ENCODE measurements at places on chromosomes 7 and 10.

- no peak for DNase-seq
These were observed 6.0 kb upstream of the ZRANB1 start for GRCh38 chr10:124935946-124936345.

GRCh38 chr7:48171202-48171601, at the start of gene ABCA13:
Gene ABCA13 (plus strand): TSS chr7:48171458. CDS start chr7:48171484, 26 bp downstream.
- DNase-seq = no peak

- DNase-seq = no peak
These were observed 44.2 kb downstream of the LRMDA start for GRCh38 chr10:75475460-75476182.

GRCh38 chr7:88344956-88345832, 38.5 kb upstream of the STEAP4 start:
- no peak for DNase-seq

GRCh38 chr7:108016841-108017775, 14.1 kb upstream of the LAMB1 start:
- DNase-seq = no peak

GRCh38 chr7:120550494-120551048, 277.6 kb downstream of the KCND2 start:
- no peak for DNase-seq

DNA sequence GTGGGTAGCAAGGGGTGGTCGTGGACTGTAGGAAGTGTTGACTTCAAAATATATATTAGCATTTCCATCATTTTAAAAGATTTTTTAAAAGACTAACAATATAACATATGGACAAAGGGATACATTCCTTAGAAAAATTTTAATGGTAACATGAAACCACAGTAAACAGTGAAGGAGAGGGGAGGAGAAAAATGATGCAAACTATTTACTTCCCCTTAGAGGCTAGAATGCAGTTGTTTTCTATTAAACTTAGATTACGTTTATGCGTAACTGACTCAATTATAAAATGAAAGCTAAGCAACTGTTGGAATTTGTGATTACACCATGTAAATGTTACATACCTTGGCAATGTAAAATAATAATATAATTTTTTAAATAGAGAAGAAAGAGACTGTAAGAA, 41.3 kb downstream of the CALD1 start:
- no peak for DNase-seq

GRCh38 chr7:7210475-7211237, 28.3 kb downstream of the C1GALT1 start:
- no peak for DNase-seq

- no peak for DNase-seq
These were observed 1.8 kb downstream of the WDR37 start for GRCh38 chr10:1058017-1058416.

DNA sequence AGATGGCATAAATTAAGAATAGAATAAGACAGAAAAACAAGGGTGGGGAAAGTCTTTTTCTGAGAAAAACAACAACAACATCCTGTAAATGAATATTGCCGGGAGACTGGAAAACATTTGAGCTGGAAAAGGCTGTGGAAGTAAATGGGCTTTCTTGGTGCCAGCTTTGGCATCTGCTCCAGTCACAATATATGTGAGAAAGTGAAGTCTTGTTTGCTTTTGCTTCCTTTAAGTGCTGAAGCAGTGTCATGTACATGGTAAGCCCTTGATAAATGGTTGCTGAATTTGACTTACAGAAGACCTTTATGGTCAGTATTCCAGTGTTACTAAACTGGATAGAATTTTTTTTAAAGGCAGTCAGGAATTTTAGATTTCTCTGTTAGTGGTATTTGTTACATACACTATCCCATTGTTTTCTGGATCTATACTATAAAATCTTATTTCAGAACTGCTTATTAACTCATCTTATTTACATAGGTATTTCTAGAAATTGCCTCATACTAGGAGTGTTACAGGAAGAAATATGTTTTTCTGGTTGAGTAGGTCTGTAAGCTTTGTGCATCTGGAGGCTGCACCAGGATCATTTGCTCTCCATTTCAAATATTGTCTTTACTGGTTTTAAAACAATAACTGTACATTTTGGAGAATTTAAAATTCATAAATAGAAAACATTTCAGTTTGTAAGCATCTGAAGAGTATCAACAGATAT, 201.7 kb upstream of the FOXP2 start:
- DNase-seq = no peak

DNA sequence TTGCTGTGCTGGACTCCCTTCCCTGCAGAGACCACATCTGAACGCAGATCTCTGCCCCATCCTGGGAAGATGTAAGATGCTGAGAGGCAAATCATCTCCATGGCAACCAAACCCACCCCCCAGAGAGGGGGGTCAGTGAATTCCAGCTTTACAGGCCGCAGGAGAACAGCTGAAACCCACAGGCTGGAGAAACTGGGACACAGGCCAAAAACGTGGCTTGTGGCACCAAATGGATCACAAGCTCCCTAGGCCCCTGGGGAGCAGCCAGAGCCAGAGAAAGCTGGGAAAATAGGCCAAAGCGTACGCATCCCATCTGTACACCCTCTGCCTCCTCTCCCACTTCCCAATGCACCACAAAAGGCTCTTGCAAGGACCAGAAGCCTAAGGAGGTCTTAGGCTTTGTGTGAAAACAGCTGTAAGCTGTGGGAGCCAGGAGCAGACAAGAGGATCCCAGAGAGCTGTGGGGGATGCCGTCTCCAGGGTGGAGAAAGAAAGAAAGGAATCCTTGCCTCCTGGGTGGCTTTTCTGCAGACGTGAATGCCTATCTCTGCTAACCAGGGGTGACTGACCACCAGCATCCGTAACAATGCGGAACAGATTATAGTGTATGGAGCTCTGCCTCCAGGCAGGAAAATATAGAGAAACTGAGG, 59.5 kb downstream of the TMEM130 start:
- no peak for DNase-seq

DNA sequence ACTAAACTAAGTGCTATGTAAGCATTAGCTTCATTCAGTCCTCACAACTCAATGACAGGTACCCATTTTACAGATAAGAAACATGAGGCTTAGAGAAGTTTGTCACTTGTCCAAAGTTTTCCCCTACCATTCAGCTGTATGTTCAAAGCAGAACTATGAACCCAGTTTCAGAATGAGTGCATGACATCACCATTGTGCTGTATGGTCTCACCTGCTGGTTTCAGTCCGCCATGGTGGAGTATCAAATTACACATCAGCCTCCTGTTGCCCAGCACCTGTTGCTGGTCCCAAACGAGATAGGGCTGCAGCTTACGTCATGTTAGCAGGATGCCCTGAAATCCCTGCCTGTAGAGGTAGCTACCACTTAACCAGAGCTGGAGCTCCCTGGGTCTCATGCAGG, 95.0 kb downstream of the DYNC1I1 start:
- no peak for DNase-seq

- DNase-seq = no peak
These were observed 279.2 kb downstream of the CXCL12 start for GRCh38 chr10:44105696-44106095.

DNA sequence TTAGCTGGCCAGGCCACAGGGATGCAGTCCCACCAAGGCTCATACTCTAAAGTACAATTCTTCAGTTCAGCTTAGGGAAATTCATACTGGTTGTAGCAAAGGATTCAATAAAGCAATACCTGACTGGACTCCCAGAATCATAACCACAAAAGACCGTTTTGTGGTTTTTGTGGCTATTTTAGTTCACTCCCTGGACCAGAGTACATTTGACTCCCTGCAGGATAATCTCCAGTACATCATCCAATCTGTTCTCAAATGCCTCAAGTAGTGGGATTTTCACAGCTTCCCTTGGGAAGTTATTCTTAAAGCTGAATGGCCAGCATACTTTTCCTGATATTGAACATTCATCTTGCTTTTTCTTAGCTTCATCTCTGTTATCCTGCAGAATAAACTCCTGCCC, 29.3 kb upstream of the YAE1 start:
- DNase-seq = no peak

GRCh38 chr10:42989481-42989921, 87.4 kb upstream of the RET start:
- no peak for DNase-seq

DNA sequence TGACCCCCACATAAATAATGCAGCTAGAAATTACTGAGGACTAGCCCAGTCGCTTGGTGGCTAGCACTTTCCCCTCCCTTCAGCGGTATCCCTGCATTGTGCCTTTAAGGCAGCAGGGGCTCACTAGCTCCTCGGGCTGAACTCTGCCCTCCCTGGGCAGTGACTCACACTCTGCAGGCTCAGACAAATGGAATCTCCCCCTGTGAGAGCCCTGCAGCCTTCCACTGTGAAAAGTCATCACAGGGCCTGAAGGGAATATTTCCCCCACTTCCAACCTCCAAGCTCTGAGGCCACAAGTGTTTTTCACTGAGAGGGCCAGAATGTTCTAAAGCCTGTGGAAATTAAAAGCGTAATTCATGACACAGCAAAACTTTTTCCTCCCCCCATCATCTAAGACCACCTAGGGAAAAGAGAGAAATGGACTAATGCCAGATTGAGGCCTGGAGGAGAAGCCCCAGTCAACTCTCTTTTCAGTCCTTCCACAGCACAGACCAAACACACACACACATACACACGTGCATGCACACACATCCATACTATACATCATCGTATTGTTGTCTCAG, 93.6 kb upstream of the COL1A2 start:
- DNase-seq = no peak

DNA sequence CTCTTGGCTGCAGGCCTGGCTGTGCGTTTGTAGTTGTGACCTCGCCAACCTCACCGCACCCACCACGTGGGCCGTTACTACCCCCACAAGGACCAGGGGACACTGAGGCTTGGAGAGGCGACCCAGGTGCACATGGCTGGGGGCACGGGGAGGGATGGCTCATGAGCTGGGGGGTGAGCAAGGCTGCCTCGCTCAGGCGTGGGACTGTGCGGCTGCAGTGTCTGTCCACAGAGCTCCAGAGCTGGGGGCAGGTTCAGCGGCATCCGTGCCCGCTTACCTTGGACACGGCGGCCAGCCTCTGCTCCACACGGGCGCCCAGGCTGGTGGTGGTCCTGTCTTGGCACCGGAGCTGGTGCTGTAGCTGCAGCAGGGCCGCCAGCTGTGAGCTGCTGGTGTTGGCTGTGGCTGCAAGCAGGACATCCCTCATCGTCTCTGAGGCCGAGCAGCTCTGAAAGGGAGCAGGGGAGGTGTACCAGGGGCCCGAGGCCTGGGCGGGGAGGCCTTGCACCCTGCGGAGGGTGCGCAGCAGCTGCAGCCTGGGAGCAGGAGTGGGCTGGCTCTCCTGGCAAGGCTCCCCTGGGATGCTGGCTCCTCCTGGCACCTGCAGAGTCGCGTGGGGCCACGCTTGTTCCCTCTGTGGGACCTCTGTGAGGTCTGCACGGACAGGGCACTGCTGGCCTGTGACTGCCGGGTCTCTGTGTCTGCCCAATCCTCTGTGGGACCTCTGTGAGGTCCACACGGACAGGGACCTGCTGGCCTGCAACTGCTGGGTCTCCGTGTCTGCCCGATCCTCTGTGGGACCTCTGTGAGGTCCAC, 60.0 kb upstream of the NKX6-2 start:
- no peak for DNase-seq

GRCh38 chr7:8176370-8177081, 85.4 kb downstream of the ICA1 start:
- peak; percentile 79 for DNase-seq

- no peak for DNase-seq
These were observed 226.1 kb downstream of the PTEN start for GRCh38 chr10:88089498-88089897.

DNA sequence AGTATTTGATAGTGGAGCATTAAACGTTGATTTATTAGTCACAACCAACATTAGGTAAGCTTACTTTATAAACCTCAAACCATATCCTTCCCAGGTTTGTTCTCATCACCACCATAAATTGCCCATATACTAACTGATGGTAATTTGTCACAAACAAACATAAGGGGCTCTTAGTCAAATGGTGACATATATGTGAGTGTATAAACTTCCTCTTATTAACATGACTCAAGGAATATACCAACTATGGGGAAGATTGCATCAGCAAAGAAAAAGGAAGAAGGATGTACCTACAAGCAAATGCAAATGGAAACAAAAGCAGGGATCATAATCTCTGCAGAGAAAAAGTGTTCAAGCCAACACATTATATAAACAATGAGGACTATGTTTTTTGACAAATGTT, 418.2 kb upstream of the AKR1E2 start:
- no peak for DNase-seq

GRCh38 chr7:156886020-156886795, 6.8 kb downstream of the LMBR1 start:
- no peak for DNase-seq

DNA sequence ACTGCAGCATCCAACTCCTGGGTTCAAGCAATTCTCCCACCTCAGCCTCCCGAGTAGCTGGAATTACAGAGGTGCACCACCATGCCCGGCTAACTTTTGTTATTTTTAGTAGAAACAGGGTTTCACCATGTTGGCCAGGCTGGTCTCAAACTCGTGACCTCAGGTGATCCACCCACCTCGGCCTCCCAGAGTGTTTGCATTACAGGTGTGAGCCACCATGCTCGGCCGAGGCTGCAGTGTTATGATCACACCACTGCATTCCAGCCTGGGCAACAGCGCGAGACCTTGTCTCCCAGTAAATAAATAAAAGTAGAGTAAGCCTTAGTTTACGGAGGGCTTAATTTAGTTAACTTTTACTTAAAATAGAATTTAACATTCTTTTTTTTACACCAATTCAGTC, 23.7 kb upstream of the IGF2BP3 start:
- DNase-seq = no peak

DNA sequence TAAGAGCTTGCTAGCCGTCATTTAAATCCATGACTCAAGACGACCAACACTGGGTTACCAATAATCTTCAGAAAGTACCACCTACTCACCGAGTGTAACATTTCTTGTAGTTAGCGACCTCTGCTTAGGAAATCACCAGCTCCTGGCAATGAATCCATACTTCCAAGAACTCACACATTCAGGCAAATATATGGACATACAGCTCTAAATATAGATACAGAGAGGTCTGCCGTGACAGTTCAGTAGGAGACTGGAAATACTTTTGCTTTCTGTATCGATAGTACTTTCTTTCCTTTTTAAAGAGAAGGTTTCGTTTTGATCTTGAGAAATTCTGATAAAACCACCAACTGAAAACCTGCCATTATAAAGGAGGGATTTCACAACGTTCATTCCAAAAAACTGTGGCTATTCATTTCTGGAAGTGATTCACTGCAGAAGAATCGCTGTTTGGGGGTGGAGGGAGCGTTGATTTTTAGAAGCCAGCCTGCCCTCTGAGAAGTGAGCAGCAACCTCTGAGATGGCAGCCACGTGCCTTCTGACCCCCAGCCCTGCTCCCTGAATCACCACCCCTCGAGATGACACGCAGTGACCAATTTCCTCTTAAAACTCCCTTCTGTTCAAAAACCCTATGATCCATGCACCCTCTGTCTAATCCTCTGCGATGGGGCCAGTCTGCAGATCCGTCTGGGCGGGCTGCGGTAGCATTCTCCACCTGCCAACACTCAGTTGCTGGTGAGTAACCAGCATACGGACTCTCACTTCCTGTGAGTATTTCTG, 179.0 kb upstream of the KLF14 start:
- DNase-seq = peak; percentile 92

- no peak for DNase-seq
These were observed 363.8 kb downstream of the PRPF18 start for GRCh38 chr10:13950543-13950939.

GRCh38 chr10:127492607-127493250, 56.4 kb upstream of the NPS start:
- no peak for DNase-seq

- DNase-seq = no peak
These were observed 93.2 kb downstream of the ADCYAP1R1 start for GRCh38 chr7:31145339-31145738.

- DNase-seq = no peak
These were observed 7.8 kb upstream of the ZNF853 start for GRCh38 chr7:6607651-6608051.

GRCh38 chr7:157507987-157508386, 171.2 kb downstream of the DNAJB6 start:
- DNase-seq = no peak

Measured in B cell (primary cell).